Naive thymus-derived CD8-positive, alpha-beta T cell (primary cell): ENCODE measurements at places on chromosomes 6 and 20.

GRCh38 chr20:25565578-25566157, 19.7 kb downstream of the NINL start:
- no peak for DNase-seq

DNA sequence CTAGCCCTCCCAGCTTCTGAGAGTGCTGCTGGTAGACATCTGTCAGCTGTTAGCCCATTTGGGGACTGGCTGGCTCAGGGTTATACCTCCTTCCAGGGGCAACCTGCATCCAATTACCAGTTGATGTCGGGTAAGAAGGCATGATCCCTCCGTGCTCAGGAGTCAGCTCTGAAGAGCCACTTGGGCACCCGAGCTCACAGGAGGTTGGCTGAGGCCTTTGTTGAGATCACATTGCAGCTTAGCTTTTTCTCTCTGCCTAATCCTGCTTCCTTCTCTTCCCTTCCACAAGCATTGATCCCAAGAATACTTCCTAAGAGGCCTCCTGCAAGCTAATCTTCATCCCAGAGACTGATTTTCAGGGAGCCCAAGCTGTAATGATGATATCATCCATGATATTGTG, 35.5 kb downstream of the SCP2D1 start:
- DNase-seq = no peak

DNA sequence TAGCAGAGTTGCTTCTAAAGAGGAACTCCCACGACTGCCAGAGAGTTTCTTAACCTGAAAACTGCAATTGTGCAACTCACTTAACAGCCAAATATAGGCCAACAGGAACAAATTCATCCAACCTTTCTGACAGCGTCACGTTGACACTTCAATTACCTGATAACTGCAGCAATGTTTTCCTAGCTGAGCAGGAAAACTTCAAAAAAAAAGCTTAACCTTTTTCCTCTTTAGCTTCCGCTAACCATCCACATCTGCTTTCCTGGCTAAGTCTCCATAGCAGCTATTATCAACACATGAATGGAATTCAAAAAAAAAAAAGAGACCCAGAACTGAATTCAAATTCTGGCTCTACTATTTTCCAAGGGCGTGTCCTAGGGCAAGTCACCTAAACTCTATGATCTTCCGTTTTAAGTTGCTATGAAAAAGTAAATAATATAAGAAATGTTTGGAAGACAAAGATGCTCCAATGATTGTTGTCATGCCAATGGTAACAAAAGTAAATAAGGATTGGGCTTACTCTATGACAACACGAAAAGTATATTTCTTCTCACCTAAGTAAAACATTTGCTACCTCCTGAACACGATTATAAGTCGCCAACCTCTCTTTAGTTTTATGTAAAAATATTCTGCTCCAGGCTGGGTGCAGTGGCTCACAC, 524.6 kb upstream of the JARID2 start:
- DNase-seq = no peak

DNA sequence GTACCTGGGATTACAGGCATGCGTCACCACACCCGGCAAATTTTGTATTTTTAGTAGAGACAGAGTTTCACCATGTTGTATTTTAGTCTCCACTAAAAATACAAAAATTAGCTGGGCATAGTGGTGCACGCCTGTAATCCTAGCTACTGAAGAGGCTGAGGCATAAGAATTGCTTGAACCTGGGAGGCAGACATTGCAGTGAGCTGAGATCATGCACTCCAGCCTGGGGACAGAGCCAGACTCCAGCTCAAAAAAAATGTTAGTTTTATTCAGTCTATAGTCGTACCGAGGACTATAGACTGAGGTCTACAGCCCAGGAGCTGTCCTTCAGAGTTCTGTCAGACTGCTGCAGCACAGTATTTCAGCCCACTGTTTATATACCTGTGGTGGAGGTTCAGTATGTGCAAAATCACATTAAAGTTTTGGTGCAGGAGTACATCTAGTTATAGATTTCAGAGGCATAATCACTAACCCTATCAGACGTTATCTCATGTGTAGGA, 3.6 kb upstream of the CASP8AP2 start:
- DNase-seq = no peak

- no peak for DNase-seq
Observed at GRCh38 chr6:168222115-168223043, 97.2 kb downstream of the DACT2 start.

DNA sequence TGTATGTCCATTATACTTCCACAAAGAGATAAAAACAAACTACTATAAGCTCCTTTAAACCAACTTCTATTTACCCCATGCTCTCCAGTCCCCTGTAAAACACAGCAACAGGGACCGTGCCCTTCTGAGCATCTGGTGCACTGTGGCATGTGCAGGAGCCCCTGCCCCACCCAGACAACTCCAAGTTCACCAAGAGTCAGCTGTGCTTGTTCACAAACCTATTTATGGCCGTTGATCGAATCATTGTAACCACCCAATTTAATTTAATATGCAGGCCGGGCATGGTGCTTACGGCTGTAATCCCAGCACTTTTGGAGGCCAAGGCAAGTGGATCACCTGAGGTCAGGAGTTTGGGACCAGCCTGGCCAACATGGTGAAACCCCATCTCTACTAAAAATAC, 13.7 kb upstream of the BLCAP start:
- no peak for DNase-seq

DNA sequence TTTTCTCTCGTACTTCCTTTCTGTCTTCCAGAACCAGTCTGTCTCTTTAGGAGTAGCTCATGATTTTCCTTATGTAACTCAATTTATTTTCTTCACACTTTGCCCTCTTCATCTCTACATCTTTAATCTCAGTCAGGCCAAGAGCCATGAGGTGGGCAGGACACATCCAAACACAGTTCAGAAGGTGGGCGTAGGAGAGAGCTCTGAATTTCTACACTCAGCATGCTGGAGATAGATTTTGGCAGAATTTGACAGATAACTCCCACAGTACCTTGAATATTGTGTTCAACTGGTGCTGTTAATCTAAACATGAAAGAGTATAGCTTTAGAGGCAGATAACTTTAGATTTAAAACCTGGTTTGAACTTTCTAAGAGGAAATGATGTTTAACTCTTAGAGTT, 23.8 kb upstream of the ZBTB24 start:
- DNase-seq = no peak

GRCh38 chr20:16107172-16107870, 465.9 kb downstream of the KIF16B start:
- DNase-seq = no peak

DNA sequence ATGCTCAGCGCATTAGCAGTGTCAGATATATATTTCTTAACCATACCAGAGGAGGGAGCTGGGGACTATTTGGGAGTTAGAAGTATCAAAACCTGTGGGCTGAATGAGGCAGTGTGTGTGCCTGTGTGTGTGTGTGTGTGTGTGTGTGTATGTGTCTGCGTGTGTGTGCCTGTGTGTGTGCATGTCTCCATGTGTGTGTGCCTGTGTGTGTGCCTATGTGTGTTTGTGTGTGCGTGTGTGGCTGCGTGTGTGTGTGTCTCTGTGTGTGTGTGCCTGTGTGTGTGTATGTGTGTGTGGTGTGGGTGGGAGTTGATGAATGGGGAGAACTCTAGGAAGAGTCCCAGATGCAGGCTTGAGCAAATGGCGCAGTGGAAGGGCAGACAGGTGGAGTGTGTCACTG, 92.9 kb downstream of the PAX1 start:
- no peak for DNase-seq

GRCh38 chr6:29627755-29628418, 5.1 kb downstream of the GABBR1 start:
- no peak for DNase-seq
